ENCODE measurements at places on chromosomes 5 and 9. TPM values are rescaled to one million over a fixed set of nuclear protein-coding genes. Genes with fewer than 3 reads are reported as not detected.

Gene IL13
- polyA plus RNA-seq, result not detected

GRCh38 chr9:116391306-116391900, 237.8 kb downstream of the PAPPA start:
- no peak for DNase-seq
- no peak overlapping the region for H3K27ac ChIP-seq
- H3K4me1 ChIP-seq, result no peaks in the 10 kb centered on the region
- no peaks in the 10 kb centered on the region for H3K36me3 ChIP-seq
- no peaks in the 10 kb centered on the region for H3K27me3 ChIP-seq

GRCh38 chr5:173016598-173017046, 33.1 kb downstream of the ATP6V0E1 start:
- H3K27ac ChIP-seq, result peak overlapping the region; percentile 35
- no peak for DNase-seq
- no peak overlapping the region for H3K4me3 ChIP-seq
- H3K27me3 ChIP-seq, result no peaks in the 10 kb centered on the region
- peaks cover 2% of the 10 kb centered on the region for H3K36me3 ChIP-seq
- peaks cover 7% of the 10 kb centered on the region for H3K4me1 ChIP-seq

Gene PCDHB13
- polyA plus RNA-seq, result 0.49 TPM

GRCh38 chr9:34254141-34254913, 74.7 kb downstream of the KIF24 start:
- H3K27ac ChIP-seq, result no peak overlapping the region
- H3K4me1 ChIP-seq, result no peaks in the 10 kb centered on the region
- peaks cover 81% of the 10 kb centered on the region for H3K36me3 ChIP-seq
- H3K27me3 ChIP-seq, result no peaks in the 10 kb centered on the region
- H3K4me3 ChIP-seq, result no peak overlapping the region

Gene SPINK4
- polyA plus RNA-seq, result 659 TPM
